Body of pancreas (tissue), 4 donors: ENCODE measurements at places on chromosomes 3 and 15.

GRCh38 chr3:32814361-32814760 is 3.4 kb upstream of the TRIM71 start:
- H3K27ac ChIP-seq = no peak overlapping the region
- no peaks in the 10 kb centered on the region for H3K36me3 ChIP-seq
- peaks cover 21% of the 10 kb centered on the region for H3K4me1 ChIP-seq
- H3K4me3 ChIP-seq = no peak overlapping the region
- H3K27me3 ChIP-seq = no peaks in the 10 kb centered on the region
- no peak for DNase-seq

DNA sequence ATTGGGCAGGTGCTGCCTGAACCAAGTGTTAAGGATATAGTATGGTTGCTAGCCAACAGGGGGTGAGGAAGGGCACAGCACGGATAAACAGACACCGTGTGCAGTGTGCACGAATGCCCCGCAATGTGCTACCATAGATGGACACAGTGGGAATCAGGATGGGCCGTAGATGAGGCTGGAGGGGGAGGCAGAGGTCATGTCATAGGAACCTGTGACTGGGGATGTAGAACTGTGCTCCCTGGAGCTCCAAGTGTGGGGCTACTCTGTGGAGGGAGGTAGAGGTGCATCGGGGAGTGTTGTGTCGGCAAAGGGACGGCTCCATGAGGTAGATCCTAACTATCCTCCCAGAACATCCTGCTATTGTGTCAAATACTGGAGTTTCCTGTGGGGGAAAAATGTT is 102.5 kb downstream of the TNIK start:
- no peaks in the 10 kb centered on the region for H3K27me3 ChIP-seq
- H3K27ac ChIP-seq = no peak overlapping the region
- H3K36me3 ChIP-seq = no peaks in the 10 kb centered on the region
- no peak for DNase-seq

GRCh38 chr3:9115336-9115735 is 134.1 kb downstream of the SRGAP3 start:
- H3K27me3 ChIP-seq = no peaks in the 10 kb centered on the region
- H3K4me1 ChIP-seq = no peaks in the 10 kb centered on the region
- no peaks in the 10 kb centered on the region for H3K36me3 ChIP-seq
- H3K4me3 ChIP-seq = no peak overlapping the region
- H3K27ac ChIP-seq = no peak overlapping the region

- H3K4me1 ChIP-seq = no peaks in the 10 kb centered on the region
- H3K27ac ChIP-seq = no peak overlapping the region
These were observed 175.8 kb upstream of the STT3B start for GRCh38 chr3:31356941-31357340.

GRCh38 chr15:63803106-63803886 is 30.5 kb downstream of the HERC1 start:
- no peak overlapping the region for H3K27ac ChIP-seq
- no peak for DNase-seq
- H3K36me3 ChIP-seq = no peaks in the 10 kb centered on the region

DNA sequence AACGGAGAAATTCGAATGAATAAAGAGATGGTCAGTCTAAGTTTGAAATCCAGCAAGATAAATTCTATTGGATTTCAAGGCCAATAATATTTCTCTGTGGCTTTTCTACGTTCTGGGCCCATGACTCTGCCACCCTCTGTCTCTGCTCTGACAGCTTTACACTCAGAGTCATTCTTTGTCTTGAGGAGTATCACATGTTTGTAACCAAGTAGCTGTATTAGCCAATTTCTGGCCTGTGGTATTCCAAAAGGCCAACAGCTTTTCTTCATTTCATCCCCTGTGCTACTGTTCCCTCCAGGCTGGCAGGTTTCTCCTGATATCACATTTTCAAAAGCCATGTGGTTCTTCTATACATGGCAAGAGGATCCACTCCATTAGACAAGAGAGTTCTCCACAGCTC is 324.1 kb upstream of the CNTN4 start:
- H3K4me3 ChIP-seq = no peak overlapping the region
- DNase-seq = no peak
- no peak overlapping the region for H3K27ac ChIP-seq
- no peaks in the 10 kb centered on the region for H3K27me3 ChIP-seq

- H3K4me1 ChIP-seq = no peaks in the 10 kb centered on the region
- no peak for DNase-seq
- no peak overlapping the region for H3K4me3 ChIP-seq
- no peak overlapping the region for H3K27ac ChIP-seq
These were observed 176.1 kb upstream of the ZPLD1 start for GRCh38 chr3:102258666-102259227.

DNA sequence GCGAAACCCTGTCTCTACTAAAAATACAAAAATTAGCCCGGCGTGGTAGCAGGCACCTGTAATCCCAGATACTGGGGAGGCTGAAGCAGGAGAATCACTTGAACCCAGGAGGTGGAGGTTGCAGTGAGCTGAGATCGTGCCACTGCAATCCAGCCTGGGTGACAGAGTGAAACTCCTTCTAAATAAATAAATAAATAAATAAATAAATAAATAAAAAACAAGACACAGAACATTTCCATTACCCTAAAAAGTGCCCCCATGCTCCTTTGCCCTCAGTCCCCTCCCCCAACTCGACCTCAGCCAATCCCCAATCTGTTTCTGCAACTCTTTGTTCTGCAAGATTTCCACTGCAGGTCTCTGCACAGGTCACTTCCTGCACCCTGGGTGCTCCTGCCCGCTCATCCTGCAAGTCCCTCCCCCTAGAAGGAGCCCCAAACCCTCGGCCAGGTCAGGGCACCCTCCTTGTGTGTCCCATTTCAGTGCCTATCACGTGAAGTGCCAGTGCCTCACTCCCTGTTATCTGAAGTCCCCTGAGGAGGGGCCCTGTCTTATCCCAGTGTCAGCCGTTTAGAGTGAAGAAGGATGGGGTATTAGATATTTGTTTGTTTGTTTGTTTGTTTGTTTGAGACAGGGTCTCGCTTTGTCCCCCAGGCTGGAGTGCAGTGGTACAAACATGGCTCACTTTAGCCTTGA is 1.1 kb downstream of the FAM240A start:
- DNase-seq = no peak
- no peaks in the 10 kb centered on the region for H3K27me3 ChIP-seq
- no peaks in the 10 kb centered on the region for H3K36me3 ChIP-seq
- H3K4me1 ChIP-seq = peaks cover 5% of the 10 kb centered on the region
- H3K4me3 ChIP-seq = no peak overlapping the region
- H3K27ac ChIP-seq = no peak overlapping the region

- no peak overlapping the region for H3K4me3 ChIP-seq
- no peaks in the 10 kb centered on the region for H3K4me1 ChIP-seq
- H3K27me3 ChIP-seq = no peaks in the 10 kb centered on the region
- no peaks in the 10 kb centered on the region for H3K36me3 ChIP-seq
These were observed 343.0 kb upstream of the PLSCR5 start for GRCh38 chr3:146948186-146948585.
